ENCODE measurements at places on chromosomes 13 and 19.

GRCh38 chr19:39083599-39083982 lies 577 bp upstream of the ACP7 start:
- DNase-seq = no peak

- DNase-seq = peak; percentile 40
These were observed 27.7 kb downstream of the TUBA3C start for GRCh38 chr13:19153782-19154450.

- DNase-seq = no peak
These were observed 12.2 kb downstream of the TMEM161A start for GRCh38 chr19:19126102-19126501.

- DNase-seq = no peak
These were observed 20.0 kb upstream of the ZNF14 start for GRCh38 chr19:19752760-19753403.

DNA sequence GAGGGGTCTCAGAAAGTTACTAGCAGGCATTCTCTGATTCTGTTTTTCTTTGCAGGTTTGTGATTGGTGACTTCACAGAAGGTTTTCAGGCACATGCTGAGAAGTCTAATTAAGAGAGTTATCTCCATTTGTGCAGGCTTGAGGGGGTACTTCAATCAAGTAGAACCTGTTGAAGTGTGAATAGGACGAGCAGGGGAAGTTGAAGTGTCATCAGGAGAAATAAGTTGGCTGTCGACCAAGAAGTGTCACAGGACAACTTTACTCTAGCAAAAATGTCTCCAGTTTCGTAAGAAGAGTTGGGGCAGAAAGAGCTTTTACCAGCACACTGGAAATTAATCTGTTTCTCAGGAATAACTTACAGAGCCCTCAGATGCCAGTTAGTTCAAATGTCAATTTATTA lies 576.5 kb upstream of the SLITRK5 start:
- no peak for DNase-seq

DNA sequence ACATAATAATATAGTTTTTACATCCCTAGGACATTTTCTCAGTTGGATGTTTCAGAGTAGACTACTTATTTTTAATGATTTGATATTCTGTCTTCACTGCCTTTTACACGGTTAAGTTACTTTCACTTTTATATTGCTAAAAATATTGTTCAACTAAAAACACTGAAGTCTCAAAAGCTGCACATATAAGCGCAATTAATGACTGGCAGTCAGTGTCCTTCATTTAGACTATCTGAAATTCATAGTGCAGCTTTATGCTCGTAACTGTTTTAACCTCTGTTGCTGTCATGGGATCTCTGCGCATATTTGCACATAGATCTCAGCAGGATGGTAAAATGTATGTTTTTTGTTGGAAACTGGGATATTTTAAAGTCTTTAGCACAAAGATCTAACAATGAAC lies 864.3 kb downstream of the SLITRK6 start:
- DNase-seq = no peak

- no peak for DNase-seq
These were observed 1.8 kb downstream of the CEBPG start for GRCh38 chr19:33375156-33375836.

GRCh38 chr19:48659768-48660167 lies 13.0 kb downstream of the NTN5 start:
- DNase-seq = no peak

DNA sequence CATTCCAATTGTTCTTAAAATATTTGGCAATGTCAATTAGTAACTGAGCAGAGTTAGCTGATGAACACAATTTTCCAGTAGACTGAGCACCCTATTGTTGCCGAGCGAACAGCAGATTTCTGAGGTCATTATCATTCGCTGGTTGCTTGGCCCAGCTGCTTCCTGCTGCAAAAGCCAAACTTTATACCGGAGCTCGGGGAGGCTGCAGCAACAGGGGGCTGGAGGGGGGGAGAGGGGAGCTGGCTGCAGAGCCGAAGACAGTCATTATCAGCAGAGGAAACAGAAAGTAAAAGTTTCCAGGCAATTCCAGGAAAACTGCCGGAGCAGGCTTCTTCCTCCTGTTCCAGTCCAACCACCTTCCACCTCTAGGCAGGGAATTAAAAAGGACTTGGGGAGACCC lies 77.9 kb downstream of the ZNF536 start:
- DNase-seq = no peak

- DNase-seq = peak; percentile 25
These were observed 128.4 kb downstream of the DPF1 start for GRCh38 chr19:38095411-38096308.

DNA sequence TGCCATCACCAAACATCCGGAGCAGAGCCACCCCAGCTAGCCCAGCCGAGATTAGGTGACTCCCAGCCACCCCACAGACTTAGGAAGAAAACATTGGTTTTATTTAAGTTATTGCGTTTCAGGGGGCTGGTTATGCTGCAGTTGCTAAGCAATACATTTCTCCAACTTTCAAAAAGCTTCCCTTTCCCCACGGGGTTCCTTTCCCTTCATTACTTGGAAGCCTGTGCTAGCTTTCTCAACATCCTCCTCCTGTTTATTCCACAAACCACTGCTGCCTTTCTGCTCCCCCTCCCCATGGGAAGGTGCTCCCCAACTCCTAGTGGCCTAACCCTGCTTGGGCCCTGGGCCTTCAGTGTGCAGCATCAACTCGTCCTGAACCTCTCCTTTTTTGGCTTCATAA lies 52.6 kb downstream of the CDADC1 start:
- DNase-seq = no peak

DNA sequence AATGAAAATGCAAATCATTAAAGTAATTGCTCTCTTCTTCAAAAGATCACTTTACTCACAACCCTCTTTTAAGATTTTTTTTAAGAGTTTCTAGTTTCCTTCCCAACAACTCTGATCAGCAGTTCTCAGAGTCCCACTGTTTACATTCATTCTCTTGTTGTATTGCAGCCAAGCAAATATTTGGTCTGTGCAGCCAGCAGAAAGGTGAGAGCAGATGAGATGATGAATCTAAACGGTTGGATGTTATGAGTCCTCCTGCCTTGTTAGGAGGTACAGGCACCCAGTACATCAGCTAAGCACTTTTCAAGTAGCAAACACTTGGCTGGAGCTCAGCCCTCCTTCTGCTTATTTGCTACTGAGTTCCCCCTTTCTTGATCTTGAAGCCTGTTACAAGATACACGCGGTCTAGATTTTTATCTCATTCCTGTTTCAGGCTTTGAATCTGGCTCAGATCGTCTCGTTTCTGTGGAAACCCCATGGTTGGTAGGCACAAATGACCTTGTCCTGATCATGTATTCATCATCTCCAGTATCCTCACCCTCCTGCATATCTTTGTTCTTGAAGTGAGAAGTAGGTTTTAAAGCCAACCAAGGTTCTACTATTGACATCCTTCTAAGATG lies 300.7 kb downstream of the DCT start:
- DNase-seq = no peak

GRCh38 chr19:11507370-11508078 lies 1.9 kb upstream of the ZNF653 start:
- no peak for DNase-seq

DNA sequence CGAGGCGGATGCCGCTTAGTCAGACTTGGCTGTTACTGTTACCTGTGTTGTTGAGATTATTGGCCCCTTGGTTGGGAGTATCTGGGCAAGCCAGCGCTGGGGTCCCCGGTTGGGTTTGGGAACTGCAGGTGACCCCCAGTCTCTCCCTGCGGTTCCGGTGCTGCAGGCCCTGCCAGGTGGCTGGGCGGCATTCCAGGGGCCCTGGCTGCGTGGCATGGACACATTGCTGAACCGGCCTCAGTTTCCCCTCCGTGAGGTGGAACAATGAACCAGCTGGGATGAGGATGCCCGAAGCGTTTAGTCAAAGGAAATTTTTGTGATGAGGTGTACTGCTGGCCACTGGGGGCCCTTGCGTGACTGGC lies 538 bp downstream of the B3GNT3 start:
- no peak for DNase-seq

DNA sequence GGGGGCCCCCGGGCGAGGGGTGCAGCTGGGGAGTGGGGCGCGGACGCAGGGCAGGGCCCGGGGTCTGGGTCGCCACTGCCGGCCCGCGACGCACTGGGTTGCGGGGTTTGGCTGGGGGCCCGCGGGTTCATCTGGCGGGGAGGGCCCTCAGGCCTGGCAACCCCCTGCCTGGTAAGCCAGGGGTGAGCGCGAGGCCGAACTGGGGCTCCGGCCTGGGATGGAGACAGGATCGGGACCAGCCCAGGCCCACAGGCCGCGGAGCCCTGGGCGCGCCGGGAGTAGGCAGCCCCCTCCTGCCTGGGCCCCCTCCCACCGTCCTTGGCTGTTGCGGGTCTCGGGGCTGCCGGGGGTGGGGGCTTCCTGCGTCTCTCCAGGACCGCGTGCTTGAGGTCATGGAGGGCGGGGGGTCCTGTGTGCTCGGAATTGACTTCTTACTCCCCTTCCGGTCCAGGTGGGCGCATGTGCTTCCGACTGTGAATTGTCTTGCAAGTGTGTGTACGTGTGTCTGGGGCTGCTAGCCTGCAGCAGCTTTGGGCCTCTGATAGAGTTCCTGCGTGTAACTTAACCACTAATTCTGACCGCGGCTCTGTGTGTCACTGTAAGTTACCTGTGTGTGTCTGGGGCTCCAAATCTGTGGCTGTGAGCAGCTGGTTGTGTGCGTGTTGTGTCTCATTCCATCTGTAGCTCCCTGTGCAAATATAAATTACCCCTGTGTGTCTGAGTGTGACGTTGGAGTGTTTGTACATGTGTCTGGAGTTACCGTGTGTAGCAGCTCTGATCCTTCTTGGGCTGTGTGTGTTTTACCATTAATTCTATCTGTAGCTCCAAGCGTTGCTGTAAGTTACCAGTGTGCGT lies 751 bp downstream of the GRAMD1A start:
- no peak for DNase-seq

DNA sequence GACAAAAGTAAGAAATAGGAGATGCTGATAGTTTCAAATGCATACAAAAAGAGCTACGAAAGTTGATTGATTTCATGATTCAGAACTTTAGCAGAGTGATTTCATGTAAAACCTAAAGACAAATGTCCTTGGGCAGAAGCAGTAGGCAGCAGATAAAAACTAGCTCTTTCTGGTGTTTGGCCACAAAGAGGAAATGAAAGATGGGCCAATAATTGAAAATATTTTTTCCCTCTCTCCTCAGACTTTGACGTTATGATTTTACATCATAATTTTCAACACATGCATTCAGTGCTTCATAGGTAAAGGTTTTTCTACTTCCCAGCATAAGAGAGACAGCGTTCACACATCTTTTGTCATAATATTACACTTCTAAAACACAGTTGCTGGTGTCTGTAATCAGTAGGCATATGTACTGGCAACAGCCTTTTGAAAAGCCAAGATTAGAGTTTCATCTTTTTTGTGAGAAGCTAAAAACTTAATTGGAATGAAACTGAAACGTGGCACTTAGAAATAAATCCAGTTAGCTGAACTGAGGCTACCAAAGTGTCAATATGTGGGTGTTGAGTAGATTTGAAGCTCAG lies 9.3 kb downstream of the SCEL start:
- DNase-seq = no peak

DNA sequence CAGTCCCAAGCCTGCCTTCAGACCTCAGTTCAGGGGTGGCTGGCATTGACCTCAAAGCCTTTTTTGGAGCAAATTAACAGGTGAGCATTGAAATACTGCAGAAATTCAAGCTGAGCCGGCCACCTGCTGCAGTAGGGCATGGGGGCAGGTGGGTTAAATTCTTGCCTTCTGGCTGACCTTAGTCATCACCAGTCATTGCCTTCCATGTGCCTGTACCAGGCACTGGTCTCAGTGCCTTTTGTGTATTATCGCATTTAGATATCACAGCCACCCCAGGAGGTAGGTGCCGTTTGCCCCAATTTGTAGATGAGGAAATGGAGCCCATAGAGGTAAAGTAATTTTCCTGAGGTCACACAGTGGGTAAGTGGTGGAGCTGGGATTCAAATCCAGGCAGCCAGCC lies 7.2 kb downstream of the PPP1R37 start:
- DNase-seq = no peak

DNA sequence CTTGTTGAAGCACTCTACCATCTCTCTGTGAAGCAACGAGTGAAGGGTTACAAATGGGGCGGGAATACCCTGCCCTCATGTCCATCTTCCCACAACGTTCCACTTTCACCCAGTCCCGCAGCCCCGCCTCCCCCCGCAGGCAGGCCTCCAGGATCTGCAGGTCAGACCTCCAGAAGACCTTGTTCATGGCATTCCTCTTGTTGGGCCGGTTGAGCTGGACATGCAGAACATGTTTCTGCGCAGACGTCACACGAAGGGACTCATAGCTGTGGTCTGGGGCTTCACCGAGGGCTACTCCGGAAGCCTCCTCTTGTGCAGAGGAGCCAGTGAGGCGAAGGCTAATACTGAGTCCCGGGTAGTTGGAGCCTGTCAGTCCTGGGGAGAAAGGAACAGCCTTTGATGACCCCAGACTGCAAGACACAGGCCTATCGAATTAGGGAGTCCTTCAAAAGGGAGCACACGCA lies 420 bp downstream of the ECH1 start:
- no peak for DNase-seq

GRCh38 chr13:97387890-97388289 lies 46.1 kb upstream of the RAP2A start:
- DNase-seq = no peak

- DNase-seq = no peak
These were observed 151.9 kb downstream of the MYO16 start for GRCh38 chr13:108781312-108781711.

DNA sequence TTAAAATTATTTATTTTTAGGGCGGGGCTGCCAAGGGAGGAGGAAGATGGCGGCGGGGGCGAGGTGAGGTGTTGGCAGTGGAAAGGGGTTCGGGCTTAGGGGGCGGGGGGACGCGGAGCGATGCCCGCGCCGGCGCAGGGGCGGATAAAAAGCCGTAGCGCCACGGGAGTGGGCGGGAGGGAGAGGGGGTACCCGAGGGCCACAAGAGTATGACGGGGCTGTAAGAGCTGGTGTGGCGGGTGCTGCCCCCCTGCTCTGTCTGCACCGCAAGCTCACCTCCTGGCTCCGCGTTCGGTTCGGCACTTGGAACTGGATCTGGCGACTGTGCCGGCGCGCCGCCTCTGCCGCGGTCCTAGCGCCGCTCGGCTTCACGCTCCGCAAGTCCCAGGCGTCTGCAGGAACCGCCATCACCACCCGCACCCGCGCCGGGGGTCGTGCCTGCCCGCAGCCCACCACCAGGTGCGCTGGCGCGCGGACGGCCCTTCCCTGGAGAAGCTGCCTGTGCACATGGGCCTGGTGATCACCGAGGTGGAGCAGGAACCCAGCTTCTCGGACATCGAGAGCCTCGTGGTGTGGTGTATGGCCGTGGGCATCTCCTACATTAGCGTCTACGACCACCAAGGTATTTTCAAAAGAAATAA lies 265.2 kb upstream of the SGCG start:
- no peak for DNase-seq

GRCh38 chr13:111908361-111908760 lies 158.6 kb upstream of the SOX1 start:
- no peak for DNase-seq

- DNase-seq = no peak
These were observed 7.2 kb downstream of the GAS6 start for GRCh38 chr13:113856716-113857065.
